ENCODE measurements at places on chromosomes 5 and 9.

- no peak for DNase-seq
Observed at GRCh38 chr9:129183495-129184218, 5.6 kb upstream of the IER5L start.

- peak; percentile 48 for DNase-seq
Observed at GRCh38 chr5:130871346-130872086, 293.5 kb downstream of the HINT1 start.

GRCh38 chr5:135492319-135492626 lies 40.1 kb upstream of the TIFAB start:
- DNase-seq = no peak

DNA sequence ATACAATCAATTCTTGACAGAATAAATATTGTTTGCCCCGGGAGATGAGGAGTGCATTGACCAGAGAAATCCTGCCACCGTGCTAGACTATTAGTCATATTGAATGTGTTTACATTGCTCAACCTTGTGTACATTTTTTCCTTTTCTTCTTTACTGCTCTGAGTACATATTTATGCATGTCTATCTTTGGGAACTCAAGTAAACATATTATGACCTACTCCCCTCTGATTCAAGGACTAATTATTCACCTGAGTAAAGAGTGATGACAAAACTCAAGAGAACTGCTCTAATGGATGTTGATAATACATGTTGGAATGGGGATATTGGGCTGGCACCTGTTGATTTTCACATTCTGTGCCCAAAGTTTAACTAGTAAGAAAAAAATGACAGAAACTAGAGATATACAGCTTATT lies 3.9 kb upstream of the SPINK1 start:
- DNase-seq = no peak

DNA sequence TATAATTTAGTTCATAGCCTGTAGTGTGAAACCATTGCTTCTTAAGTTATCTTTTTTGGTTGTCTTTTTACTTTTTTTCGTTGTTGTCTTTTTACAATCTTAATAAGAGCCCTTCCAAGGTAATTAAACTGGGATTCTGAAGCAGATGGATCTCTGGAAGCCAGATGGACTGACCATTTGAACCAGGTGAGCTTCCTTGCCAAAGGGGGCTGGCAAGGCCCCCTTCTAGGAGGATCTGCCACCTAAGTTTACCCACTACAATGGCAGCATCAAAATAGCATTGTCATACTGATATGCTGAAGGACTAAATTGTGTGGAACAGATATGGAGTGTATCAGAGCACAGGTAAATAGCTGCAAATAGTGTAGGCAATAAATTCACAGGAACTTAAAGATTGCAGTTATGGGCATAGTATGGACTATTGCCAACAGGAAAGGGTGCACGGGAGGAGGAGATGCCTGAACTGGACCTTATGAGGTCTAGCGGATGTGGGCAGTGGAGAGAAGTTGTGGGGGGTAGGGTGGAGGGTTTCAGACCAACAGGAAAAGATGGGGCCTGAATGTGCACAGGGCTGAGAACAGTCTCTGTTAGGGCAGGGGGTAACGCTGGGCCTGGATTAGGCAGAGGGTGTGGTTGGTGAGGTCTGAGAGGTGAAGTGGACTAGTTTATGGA lies 61.5 kb upstream of the CTXN3 start:
- DNase-seq = no peak
